ENCODE measurements at places on chromosomes 12 and 14.

DNA sequence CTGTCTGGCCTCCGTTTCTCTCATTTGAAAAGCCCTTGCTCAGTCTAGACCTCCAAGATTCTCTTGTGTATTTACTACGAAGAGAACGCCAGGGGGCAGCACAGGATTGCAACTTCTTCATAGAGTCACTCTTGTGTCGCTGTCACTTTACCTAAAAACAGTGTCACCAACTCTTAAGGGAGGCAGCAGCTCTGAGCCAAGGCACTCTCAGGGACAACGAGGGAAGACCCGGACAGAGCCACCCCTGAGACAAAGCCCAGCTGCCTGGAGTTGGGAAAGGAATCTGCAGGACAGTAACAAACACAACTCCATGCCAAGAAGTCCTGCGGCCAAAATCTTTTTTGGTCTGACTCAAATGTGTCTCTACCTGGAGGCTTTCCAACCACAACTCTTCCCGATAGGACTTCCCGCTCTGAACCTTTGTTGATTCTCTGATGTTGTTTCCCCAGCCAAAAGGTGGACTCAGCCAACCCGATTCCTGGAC is 9.6 kb upstream of the RPAP3 start:
- DNase-seq: no peak

- no peak for DNase-seq
Observed at GRCh38 chr12:110270125-110270962, 10.7 kb upstream of the ATP2A2 start.

- no peak for DNase-seq
Observed at GRCh38 chr14:77663293-77663692, 44.5 kb downstream of the ALKBH1 start.

GRCh38 chr14:23153851-23154796 is 29.3 kb downstream of the SLC7A8 start:
- peak; percentile 78 for DNase-seq

DNA sequence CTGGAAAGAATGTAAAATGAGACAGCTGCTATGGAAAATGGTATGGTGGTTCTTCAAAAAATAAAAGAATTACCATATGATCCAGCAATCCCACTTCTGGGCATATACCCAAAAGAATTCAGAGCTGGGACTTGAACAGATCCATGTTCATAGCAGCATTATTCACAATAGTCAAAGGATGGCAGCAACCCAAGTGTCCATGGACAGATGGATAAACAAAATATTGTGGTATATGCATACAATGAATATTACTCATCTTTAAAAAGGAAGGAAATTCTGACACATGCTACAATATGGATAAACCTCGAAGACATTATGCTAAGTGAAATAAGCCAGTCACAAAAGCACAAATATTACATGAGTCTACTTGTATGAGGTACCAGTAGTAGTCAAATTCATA is 9.1 kb downstream of the RAB2B start:
- no peak for DNase-seq

DNA sequence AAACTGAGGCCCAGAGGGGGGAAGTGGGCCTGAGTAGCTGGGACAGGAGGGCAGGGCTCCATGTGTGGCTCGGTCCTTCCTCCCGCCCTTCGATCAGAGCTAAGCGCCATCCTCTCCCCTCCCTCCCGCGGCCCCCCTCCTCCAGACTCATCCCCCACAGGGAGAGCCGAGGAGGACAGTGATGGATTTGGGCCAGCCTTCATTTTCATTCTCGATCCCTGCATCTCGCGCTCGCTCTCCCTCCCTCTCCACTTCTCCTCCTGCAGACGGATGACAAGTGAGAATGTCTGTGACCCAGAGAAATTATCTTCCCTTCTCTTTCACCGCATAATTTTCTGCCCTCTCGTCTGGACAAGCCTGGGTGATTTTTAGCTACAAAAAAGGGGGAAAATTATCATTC is 183.3 kb downstream of the RBM19 start:
- DNase-seq: no peak

DNA sequence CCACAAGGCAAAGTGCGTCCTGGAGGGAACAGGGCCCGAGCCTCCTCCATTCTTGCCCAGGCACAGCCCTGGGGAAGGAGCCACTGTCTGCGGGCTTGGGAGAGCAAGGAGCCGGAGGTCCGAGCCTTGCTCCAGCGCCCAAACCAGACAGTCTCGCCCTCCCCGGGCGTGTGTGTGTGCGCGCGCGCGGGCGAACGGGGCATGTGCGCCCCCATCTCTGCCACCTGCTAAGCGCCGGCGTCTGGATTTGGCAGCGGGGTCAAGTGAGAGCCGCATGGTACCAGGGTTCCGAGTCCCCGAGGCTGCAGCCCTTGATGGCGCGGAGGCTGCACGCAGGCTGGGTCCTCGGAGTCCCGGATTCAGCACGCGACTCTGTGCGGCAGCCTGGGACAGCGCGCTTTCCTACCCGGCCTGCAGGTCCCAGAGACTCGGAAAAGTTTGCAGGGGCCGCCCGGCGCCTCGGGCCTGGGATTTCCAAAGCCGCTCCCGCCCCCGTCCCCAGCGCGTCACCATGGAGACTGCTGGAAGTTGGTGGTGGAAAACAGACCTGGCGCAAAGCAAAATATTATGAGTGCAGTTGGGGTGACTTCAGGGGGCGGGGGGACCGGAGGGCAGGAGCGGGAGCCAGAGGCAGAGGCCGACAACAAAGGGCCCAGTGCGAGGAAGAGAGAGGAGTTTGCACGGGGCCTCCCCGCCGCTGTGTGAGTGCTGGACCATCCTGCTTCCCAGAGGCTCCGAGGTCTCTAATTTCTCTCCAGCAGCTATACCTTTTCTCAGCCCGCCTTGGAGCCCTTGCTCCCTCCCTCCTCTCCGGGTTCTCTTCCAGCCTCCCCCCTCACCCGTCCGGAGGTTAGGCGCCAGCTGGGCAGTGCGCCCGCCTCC is 4.2 kb downstream of the RFX4 start:
- DNase-seq: no peak

DNA sequence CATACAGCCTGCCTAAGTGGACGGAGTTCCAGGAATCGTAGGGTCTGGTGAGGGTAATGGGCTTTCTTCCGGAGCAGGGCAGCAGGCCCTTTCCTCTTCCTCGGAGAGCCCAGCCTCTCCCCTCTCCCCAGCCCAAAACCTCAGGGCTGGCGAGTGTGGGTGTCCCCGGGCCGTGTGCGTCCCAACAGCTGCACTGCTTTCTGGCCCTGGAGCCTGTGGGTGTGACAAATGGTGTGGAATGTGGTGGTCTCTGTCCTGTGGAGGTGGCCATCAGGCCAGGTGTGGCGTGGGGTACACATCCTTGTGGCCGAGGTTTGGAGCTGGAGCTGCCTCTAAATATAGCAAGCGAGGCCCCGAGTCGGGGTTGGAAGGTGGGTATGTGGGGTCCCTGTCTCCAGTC is 8.5 kb downstream of the ORAI1 start:
- no peak for DNase-seq

GRCh38 chr12:1564067-1564466 is 30.3 kb downstream of the FBXL14 start:
- no peak for DNase-seq

GRCh38 chr12:130961921-130962451 is 8.3 kb downstream of the ADGRD1 start:
- no peak for DNase-seq

DNA sequence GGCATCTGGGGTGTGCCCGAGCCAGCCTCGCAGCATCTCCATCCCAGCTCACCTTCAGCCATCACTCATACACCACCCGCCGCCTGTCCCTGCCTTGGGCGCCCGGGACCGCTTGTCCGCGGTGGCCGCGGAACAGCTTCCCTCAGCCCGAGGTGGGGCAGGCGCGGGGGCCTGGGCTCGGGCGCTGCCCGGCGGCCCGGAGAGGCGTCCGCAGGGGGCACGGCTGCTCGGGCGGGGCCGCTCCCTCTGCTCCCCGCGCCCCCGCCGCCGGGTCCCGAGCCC is 430 bp downstream of the SLC41A2 start:
- DNase-seq: no peak

DNA sequence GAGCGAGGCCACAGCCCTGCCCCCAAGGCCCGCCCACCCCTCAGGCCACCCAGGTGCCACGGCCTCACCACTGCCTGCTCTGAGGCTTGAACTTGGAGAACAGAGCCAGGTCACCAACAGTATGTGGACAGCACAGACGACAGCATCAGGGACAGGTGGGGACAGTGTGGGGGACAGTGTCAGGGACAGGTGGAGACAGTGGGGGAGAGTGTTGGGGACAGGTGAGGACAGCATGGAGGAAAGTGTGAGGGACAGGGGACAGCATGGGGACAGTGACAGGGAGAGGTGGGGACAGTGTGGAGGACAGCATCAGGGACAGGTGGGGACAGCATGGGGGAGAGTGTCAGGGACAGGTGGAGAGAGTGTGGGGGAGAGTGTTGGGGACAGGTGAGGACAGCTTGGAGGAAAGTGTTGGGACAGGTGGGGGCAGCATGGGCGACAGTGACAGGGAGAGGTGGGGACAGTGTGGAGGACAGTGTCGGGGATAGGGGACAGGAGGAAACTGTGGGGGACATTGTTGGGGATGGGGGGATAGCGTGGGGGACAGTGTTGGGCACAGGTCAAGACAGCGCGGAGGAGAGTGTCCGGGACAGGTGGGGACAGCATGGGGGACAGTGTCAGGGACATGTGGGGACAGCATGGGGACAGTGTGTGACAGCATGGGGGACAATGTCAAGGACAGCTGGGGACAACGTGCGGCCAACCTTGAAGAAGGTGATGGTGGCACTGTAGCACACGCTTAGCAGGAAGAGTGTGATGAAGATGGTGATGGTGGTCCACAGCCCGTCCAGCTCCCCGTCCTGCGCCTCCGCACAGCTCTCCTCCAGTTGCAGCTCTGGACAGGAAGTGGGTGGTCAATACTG is 114.9 kb downstream of the TMEM121 start:
- DNase-seq: no peak

- no peak for DNase-seq
Observed at GRCh38 chr12:46124132-46124847, 133.9 kb upstream of the SCAF11 start.

DNA sequence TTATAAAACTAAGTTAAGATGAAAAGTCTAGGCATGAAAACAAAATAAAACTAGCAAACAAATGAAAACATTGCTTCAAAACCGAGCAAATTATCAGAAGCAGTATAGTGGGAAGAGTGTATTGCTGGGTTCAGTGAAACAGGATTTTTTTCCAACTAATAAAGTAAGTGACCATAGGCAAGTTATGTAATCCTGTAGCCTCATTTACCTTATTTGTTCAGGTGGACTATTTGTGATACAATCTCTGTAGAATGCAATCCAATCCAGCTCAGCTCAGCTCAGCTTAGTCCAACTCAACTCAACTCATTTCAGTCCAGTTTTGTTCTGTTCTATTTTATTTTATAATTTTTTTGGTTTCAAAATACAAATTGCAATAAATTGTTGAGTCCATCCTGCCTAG is 276.7 kb upstream of the LRIG3 start:
- DNase-seq: no peak

GRCh38 chr12:102441077-102441596 is 39.2 kb downstream of the IGF1 start:
- DNase-seq: no peak

GRCh38 chr14:34643361-34643760 is 13.4 kb upstream of the SNX6 start:
- DNase-seq: no peak

DNA sequence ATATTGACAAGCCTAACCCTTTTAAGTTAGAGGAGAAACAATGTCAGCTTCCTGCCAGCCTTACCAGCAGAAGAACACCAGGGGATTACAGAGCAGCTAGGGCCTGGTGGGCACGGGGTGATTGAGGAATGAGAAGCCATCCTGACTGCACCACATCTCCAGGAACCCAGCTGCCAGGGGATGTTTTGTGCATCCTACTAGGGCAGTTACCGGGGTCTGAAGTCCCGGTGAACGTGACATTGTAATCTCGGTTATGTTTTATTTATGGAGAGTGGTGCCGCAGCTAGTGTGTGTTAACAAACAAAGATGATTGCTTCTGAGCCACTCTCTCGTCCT is 115.9 kb downstream of the BCL11B start:
- DNase-seq: no peak

GRCh38 chr14:35940291-35940690 is 114.2 kb downstream of the BRMS1L start:
- DNase-seq: no peak

DNA sequence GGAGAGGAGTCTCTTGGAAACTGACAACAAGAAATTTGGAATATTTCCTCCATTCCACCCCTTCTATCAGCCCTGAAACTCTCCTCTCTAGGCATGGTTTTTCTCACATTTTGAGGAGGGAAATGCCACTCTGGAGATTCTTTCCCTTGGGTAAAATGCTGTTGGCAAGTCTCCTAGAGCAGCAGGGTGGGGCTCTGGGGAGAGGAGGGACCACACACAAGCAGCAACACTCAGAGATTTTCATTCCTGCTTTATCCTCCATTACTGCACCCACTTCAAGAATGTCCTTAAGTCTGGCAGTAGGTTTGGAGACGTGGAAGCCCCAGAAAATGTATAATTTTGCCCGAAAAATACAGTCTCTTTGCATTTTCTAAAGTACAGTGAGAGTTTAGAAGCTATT is 130.8 kb upstream of the FLRT2 start:
- DNase-seq: no peak

DNA sequence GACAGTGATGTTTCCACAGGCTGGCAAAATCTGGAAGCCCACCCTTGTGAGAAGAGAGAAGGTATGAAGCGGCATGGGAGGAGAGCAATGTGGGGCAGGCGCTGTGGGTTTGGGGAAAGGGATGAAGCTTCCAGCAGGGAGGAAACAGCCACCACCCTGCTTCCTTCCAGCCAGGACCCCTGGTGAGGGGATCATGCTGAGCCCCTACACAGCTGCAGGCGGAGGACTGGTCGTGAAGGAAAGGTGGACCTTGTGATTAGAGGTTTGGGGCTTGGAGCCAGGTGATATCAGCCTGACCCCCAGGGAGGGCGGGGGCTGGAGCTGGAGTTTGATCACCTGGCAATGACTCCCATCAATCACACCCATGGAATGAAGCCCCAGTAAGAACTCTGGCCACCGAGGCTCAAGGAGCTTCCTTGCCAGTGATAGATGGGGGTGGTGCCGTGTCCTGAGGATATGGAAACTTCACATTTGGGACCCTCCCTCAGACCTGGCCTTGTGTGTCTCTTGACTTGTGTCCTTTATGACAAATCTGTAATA is 48.6 kb downstream of the RIMBP2 start:
- DNase-seq: no peak

DNA sequence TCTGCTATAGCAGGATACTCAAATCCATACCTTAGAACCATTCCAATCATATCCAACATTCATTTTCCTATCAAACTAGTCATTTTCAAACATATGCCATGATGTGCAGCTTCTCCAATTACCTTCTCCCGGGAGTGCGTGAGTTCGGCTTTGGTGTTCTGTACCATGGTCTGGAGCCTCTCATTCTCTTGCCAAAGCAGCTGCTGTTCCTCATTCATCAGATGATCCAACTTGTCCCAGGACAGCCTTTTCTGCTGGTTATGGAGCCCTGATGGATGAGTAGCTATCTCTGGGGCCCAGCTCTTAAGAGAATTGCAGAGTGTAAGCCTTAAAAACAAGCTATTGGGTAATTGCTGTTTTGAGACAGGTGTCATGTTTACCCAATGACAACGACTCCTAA is 71.1 kb upstream of the SAV1 start:
- no peak for DNase-seq

- no peak for DNase-seq
Observed at GRCh38 chr14:62952226-62952625, 93.0 kb downstream of the KCNH5 start.

- DNase-seq: no peak
Observed at GRCh38 chr12:10740182-10740581, 17.1 kb upstream of the YBX3 start.

Data from thoracic aorta (tissue), 2 donors.